ENCODE measurements at places on chromosomes 2 and 18.

- no peak for DNase-seq
These were observed 41.5 kb downstream of the HDAC4 start for GRCh38 chr2:239359196-239359912.

DNA sequence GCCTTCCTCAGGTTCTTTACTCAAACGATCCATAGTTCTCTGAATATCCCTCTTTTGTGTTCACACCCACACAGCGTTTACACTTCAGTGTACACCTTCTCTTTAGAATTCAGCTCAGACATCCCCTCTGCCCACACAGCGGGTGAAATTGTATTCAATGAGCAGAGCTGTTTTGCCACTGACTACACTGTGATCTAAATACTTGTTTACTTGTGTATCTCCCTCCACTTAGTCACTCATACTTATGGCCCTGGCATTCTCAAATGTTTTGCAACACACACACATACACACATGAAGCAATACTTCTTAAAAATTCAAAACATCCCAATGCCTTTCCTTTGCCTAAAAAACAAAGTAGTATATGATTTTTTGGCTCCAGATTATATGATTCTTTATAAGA, 297.1 kb downstream of the TMX3 start:
- no peak for DNase-seq

DNA sequence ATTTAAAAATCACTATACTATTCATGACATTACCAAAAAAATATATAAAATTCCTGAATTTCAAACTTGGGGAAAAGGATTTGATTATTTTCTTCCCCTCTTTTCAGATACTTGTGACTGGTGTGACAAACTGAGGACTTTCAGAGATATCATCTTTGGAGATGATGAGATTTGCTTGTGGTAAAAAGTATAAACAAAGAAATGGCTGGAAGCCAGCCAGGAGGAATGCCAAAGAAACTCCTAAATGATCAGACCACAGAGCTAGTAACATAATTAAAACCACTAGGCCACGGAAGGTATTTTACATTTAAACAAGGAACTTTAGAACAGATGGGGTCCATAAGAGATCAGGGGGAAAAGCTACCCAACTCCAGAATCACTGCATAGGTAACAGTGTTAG, 58.7 kb downstream of the PIGN start:
- no peak for DNase-seq

DNA sequence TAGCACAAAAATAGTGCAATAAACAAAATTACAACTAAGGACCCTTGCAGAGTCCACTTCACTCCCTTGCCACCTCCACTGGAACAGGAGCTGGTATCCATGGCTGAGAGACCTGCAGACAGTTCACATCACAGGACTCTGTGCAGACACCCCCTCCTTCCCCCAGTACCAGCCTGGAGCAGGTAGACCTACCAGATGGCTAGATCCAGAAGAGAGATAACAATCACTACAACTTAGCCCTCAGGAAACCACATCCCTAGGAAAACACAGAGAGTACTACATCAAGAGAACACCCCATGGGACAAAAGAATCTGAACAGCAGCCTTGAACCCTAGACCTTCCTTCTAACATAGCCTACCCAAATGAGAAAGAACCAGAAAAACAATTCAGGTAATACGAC, 49.8 kb downstream of the FBXO15 start:
- no peak for DNase-seq

DNA sequence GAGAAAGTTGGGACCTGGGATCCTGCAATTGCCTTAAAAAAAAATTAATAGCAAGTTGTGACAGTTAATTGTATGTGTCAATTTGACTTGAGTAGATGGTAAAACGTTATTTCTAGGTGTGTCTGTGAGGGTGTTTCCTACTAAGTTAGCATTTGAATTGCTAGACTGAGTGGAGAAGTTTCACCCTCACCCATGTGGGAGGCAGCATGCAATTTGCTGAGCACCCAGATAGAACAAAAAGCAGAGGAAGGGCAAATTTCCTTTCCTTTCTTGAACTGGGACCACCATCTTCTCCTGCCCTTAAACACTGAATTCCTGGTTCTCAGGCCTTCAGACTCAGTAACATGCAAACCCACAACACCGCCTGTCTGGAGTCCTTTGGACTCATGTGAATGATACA, 455.7 kb downstream of the GALR1 start:
- no peak for DNase-seq

DNA sequence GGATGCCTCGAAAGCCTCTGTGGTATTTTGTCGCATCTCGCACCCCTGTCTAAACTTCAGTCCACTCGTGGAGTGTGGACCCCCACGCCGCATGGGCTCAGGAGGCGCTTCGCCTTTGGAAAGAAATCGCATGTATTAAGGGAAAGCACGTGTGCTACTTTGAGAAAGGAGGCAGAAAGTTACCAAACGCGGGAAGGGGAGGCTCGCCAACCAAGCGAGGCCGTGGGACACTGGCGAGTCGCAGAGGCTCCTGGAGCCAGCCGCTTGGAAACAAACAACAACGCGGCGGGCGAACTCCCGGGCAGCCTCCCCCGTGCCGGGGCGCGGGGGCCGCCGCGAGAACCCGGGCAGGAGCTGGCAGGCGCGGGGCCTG, 455 bp upstream of the AGAP1 start:
- DNase-seq, result no peak
